ENCODE measurements at places on chromosomes 1 and 21. TPM values are rescaled to one million over a fixed set of nuclear protein-coding genes. Genes with fewer than 3 reads are reported as not detected.

GRCh38 chr1:234330843-234331215, 42.4 kb upstream of the COA6 start:
- DNase-seq = no peak

- no peak for DNase-seq
Observed at GRCh38 chr1:29145739-29146437, 22.2 kb upstream of the TMEM200B start.

DNA sequence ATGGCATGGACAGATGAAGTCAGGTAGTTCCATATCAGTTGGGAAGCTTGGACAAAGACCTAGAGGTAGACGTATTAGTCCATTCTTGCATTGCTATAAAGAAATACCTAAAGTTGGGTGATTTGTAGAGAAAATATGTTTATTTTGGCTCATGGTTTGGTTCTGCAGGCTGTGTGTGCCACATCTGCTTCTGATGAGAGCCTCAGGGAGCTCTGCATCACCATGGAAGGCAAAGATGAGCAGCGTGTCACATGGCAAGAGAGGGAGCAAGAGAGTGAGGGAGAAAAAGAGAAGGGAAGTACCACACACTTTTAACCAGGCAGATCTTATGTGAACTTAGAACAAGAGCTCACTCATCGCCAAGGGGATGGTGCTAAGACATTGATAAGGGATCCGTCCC, 9.0 kb downstream of the TSACC start:
- no peak for DNase-seq

- DNase-seq = no peak
Observed at GRCh38 chr1:217590598-217590997, 40.3 kb downstream of the GPATCH2 start.

- DNase-seq = peak; percentile 31
Observed at GRCh38 chr1:56411484-56412180, 167.7 kb downstream of the PLPP3 start.

DNA sequence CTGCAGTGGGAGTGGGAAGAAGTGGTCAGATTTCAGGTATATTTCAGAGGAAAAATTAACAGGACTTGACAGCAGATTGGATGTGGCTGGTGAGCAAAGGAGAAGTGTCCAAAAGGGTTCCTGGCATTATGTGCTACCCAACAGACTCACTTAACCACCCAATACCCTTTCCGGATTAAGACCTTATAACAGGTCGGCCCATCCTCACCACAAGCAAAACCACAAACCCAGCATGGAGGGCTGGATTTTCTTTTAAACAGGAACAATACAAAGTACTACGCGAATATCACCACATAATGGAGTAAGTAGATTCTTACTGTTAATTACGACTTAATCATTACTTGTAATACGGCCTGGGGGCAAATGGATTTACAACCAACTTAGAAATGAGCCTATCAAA, 59.2 kb downstream of the WDR64 start:
- no peak for DNase-seq

DNA sequence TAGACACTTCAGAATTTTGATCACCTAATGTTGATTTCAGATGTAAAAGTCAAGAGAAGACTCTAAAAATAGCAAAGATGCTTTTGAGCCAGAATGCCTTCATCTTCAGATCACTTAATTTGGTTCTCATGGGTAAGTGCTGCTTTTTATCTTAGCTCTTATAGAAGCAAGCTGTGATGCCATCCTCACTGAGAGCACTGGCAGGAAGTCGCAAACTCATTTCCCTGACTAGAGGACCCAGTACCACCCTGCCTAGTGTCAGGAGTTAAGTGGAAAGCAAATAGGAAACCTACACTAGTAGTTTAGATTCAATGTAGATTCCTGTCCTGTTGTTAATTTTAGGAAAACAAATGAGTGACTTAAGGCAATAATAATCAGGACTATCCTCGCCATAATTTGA, 12.1 kb downstream of the IFNAR2 start:
- DNase-seq = no peak

FMN2 gene
- 32.0 TPM for total RNA-seq

LRRC38 gene
- total RNA-seq = 0.43 TPM
